Suppressor macrophage (primary cell): ENCODE measurements at places on chromosomes 16 and 17.

DNA sequence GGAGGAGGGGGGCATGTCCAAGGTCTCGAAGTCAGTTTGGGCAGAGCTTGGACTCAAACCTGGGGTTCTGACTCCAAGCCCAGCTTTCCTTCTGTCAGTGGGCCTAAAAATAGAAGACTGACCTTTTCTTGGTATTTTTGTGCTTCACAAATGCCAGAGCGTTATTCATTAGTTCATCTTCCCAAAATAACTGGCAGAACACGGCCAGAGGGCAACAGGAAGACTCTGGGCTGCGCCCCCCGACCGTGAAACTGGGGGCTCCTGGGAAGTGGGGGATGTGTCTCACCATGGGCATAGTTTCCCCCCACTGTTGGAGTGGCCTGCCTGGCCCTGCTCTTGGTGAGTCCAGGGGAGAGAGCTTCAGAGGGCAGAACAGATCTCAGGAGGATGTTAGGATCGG, 94.0 kb downstream of the SOCS1 start:
- no peak for DNase-seq

DNA sequence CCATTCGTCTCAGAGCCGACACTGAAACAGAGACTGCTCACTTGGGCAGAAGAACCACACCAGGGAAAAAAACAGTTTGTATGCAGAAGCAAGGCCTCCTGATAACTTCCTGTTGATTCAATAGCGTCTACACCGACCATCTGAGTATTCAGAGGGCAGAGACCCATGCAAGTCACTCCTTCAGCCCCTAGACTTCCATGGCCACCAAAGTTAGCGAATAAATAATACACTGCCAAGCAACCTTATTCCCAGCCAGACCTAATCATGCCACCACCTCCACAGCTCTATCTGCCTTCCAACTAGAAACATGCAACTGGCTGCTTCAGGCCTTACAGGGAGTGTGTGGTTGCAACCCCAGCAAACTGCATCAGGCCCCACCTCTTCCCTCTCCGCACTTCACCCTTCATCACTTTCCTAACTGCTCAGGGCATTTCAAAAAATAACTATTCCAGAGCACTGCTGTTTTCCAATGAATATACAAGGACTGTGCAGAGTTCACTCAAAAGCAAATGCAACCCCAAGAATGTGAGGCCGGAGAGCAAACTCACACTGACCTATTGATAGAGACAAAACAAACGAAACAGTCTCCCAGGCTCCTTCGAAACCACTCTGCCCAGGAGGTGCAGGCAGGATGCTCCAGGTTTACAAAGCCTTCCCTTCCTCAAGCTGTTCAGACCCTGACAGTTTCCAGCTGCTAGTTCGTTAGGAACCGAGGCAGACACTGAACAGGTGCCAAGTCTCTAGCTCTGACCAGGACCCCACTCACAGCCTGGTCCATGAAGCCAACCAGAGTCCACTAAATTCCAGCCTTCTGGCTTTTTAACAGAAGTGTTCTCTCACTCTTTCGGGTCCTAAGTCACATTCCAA, 3.6 kb downstream of the USP7 start:
- peak; percentile 53 for DNase-seq

DNA sequence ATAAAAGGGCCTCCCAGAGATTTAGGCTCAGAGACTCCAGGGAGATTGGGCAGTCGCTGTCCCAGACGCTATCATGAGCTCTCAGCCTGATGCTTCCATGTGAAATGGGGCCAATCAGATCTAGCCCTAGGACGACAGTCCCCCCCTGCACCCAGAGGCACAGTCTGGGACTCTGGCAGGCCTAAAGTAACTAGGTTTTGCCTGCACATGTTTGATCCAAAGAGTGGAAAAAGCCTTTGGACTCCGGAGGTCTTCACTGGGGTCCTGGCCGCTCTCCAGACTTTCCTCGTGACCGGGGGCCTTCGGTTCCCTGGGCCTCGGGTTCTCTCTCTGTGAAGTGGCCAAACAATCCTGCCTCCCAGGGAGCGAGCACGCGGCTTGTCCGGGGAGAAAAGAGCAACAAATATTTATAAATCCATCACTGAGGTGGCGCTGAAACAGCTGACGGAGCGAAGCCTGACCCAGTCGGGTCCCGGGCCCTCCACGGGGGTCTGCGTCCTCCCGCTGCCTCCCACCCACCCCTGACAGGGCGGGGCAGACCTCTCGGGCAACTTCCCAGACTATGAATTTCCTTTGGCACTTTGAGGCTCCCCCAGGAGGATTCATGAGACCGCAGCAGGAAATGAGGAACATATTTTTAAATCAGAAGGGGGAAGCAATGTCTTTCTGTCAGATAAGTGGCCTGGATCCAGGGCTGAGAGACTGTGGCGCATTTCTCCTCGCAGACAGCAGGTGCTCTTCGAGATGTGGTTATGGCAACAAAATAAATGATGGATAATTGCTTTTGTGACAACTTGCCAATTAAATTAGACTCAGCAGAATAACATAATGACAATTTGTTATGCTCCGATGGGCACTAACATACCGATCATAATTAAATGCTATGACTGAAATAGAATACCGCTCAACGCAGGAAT, 38.9 kb downstream of the MRPS23 start:
- peak; percentile 72 for DNase-seq

DNA sequence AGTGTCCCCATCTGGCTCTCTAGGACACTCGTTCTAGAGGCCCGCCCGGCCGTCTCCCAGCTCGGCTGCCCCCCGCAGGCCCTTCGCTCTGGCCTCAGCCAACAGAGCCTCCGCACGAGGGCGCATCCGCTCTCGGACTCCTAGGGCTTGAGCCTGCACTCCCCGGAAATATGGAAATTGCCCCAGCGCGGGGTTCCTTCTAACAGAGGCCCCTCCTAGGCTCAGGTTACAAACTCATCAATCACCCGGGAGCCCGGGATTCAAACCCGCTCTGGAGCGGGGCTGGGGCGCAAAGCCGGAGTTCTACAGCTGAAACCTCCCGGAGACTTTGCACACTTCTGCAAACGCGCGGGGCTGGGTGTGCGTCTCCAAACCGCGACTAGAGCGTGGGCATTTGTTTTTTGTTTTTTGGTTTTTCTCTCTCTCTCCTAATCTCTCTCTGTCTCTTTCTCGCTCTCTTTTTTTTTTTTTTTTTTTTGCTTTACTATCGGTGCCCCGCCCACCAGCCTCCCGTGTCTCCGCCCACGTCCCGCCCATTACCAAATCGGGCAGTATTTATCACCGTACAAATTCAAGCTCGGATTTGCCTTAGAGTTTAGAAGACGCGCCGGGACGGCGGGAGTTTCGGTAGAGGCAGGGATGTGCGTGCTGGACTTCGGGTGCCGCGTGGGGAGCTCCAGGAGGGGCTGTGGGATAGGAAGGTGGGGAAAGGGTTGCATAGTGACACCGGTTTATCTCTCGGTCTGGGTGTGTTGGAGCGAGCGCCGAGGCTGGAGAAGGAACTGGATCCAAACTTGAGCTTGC, 2.4 kb upstream of the FOXL1 start:
- peak; percentile 68 for DNase-seq

- no peak for DNase-seq
These were observed 53.1 kb downstream of the PLD6 start for GRCh38 chr17:17153071-17153470.

- DNase-seq, result no peak
These were observed 753.9 kb upstream of the EEF2KMT start for GRCh38 chr16:5851393-5851982.
